ENCODE measurements at places on chromosomes 6 and 20. TPM values are rescaled to one million over a fixed set of nuclear protein-coding genes. Genes with fewer than 3 reads are reported as not detected.
A peak's percentile ranks its signal among the peaks of the same experiment; 100 is the strongest.

- DNase-seq, result peak; percentile 0
These were observed 444.1 kb downstream of the KHDRBS2 start for GRCh38 chr6:61841958-61842357.

GRCh38 chr20:37529968-37530600 lies 2.4 kb upstream of the BLCAP start:
- DNase-seq, result no peak

GRCh38 chr6:89599727-89600126 lies 38.8 kb downstream of the LYRM2 start:
- DNase-seq, result no peak

DNA sequence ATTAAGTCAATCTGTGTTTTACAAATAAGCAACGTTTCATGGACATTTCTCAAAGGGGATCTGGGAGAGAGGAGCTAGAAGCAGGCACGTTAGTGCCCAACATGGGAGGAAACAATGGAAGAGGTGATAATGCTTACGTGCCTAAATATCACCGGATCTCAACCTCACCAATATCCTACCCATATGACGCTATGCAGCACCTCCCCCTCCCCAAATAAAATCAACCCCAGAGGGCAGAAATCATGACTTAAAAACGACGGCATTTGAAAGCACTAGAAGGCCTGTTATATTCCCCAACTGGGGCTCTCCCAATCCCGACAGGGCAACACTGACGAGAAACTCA lies 425 bp downstream of the HBS1L start:
- no peak for DNase-seq

C20orf202 gene
- polyA plus RNA-seq, result 0.37 TPM

DNA sequence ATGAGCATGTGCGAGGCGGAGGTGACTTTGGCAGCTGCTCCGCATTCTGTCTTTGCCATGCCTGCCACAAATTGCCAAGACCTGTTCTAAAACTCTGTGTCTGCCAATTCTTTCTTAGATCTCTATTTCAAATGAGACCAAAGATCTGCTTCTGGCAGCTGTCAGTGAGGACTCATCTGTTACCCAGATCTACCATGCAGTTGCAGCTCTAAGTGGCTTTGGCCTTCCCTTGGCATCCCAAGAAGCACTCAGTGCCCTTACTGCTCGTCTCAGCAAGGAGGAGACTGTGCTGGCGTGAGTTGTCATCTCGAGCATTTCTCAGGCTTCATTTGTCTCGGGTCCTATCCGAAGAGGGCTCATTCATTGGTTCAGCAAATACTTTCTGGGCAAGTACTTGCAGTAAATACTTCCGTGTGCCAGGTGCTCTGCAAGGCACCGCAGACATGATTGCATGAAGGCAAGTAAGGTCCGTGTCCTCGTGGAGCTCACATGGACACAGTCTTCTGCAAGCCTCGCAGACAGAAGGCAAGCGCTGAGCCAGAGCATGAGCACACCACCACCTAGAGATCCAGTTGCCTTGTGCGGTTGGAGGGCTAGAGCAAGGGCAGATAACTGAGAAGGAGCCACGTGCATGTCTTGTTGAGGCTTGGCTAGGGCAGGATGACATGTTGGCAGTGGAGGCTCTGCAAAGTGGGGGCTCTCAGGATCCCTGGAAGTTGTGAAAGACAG lies 19.7 kb upstream of the MROH8 start:
- DNase-seq, result no peak

DNA sequence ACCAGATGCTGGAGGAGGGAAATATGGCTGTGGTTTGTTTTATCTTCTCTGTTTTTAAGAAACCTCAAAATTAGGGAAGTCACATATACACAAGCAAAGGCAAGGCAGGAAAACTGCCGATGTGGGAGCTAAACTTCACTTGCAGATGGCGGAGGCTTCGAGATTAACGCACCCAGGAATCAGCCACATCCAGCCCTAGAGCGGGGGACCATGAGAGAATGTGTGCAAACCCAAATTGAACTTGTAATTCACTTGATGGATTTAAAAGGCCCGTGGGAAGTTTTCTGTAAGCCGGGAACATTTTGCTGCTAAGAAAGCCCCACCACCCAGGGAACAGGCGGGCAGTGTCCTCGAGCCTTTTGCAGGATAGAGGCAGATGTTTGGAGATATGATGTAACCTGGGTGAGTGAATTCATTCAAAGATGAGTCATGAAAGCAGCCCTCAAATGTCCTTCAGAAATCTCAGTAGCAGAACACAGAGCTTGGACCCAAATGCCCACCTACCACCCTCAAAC lies 39.9 kb downstream of the PREX1 start:
- no peak for DNase-seq

OR2H1 gene
- polyA plus RNA-seq, result not detected

- DNase-seq, result no peak
These were observed 310.7 kb downstream of the KIF16B start for GRCh38 chr20:16262594-16262993.

DNA sequence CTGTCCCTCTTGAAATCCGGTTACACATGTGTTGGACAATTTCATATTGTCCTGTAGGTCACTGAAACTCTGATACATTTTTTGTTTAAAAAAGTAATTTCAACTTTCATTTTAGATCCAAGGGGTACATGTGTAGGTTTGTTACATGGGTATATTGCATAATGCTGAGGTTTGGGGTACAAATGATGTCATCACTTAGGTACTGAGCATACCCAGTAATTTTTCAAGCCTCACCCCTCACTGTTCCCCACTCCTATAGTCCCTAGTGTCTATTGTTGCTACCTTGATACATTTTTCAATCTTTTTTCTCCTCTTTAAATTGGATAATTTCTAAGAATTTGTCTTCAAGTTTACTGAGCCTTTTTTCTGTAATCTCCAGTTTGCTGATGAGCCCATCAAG lies 483.0 kb downstream of the DHX35 start:
- DNase-seq, result no peak

DNA sequence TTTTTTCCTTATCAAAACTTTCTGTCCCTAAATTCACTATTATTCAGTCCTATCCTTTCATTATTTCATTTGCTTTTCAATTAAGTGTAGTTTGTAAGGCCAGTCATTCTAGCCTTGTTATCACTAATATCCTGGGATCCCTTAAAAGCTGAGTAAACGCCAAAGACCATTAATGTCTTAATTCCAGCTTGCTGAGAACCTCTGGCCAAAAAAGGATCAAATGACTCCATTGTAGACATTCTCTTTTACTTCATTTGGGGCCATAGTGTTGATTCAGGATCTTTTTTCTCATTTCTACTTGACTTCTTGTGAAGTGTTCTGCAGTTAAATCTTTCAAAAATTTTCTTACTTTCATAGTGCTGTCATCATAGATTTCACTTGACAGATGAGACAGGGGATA lies 379.7 kb downstream of the LAMA2 start:
- no peak for DNase-seq

GRCh38 chr20:61391185-61391584 lies 139.1 kb downstream of the CDH4 start:
- DNase-seq, result no peak

ANGPT4 gene
- polyA plus RNA-seq, result 0.31 TPM

RAET1L gene
- not detected for polyA plus RNA-seq

GRCh38 chr20:9342651-9343050 lies 171.7 kb upstream of the LAMP5 start:
- no peak for DNase-seq

DNA sequence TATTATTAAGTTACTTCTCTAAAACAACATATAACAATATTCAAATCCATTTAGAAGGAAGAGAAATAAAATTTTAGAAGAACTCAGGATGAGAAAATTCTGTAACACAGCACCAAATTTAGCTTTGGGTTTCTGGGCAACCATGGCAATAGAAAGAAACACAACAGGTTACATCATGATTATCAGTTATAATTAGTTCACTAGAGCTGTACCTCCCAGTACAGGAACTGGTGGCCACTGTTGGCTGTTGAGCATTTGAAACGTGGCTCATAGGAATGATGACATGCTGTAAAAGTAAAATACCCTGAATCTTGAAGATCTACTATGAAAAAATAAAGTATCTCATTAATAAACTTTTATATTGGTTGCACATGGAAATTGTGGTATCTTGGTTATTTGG lies 23.7 kb upstream of the MAP3K4 start:
- DNase-seq, result no peak

DNA sequence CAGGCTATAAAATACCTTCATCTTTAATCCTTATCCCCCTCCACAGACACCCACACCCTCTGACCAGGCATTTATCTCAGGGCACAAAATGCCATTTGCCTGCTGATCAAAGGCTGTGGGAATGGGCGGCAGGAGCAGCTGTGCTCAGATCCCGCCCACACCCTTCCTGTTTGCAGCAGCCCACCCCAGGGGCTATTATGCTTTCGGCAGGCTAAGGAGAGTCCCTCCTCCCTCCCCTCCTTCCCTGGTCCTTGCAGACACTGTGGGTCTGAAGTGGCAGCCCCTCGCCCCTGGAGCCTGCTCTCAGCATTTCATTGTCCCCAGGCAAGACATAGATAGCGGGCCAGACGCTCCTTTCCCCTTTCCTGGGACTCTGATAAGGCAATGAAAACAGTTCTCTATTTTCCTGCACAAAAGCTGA lies 220.8 kb upstream of the HEY2 start:
- no peak for DNase-seq

TINAG gene
- 27.7 TPM for polyA plus RNA-seq

Measured in right renal cortex interstitium (tissue), 3 donors.